Activated CD8-positive, alpha-beta memory T cell treated with anti-CD3 and anti-CD28 coated beads for 1 hour (primary cell): ENCODE measurements at places on chromosomes 16 and 17.

GRCh38 chr17:80663781-80664206 lies 119.2 kb downstream of the RPTOR start:
- no peak for DNase-seq

DNA sequence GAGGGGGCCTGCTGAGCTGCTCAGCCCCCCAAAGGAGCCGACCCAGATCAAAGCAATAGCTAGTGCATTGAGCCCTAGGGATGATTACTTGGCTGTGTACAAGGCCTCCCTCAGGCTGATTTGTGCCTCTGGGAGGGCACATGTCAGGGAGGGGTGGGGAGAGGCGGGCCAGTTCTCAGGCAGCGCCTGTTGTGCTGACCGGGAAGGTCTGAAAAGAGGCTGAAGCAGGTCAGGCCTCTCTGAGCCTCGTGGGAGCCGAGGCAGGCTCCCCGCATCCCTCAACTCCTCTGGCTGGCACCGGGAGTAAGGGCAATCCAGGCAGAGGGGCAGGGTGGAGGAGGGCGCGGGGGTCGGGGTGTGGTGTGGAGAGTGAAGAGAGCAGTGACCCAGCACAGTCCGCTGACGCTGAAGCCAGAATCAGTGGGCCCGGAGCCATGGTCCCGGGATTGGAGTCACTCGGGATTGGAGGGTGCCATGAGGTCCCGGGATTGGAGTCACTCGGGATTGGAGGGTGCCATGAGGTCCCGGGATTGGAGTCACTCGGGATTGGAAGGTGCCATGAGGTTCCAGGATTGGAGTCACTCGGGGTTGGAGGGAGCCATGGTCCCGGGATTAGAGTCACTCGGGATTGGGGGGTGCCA lies 3.0 kb downstream of the DCXR start:
- DNase-seq = no peak

GRCh38 chr17:17934214-17934613 lies 38.0 kb downstream of the TOM1L2 start:
- DNase-seq = no peak

- no peak for DNase-seq
These were observed 27.4 kb upstream of the KDM6B start for GRCh38 chr17:7806587-7806986.

DNA sequence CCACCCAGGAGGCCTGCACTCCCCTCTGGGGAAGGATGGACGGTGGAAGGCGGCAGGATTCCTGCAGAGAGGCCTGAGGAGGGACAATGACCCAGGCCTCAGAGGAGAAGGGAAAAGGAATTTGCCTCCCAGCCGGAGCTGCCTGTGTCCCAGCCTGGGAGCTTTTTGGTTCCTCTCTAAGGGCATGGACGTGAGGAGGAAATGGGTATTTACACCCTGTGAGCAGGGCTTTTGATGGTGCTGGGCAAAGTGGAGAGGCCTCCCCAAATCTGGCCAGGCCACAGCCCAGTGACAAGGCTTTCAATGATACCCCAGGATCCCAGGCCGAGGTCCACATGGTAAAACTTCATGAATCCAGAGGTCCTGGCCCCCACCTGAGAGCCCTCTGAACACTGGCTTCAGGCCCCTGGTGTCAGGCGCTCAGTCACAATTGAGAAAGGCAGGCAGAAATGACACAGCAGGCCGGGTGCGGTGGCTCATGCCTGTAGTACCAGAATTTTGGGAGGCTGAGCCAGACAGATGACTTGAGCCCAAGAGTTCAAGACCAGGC lies 56.0 kb upstream of the DOC2B start:
- DNase-seq = no peak

GRCh38 chr16:72786606-72787005 lies 261.3 kb downstream of the ZFHX3 start:
- DNase-seq = no peak

GRCh38 chr17:42878123-42878880 lies 22.3 kb upstream of the G6PC1 start:
- DNase-seq = no peak

GRCh38 chr17:40611840-40612474 lies 35.7 kb downstream of the SMARCE1 start:
- DNase-seq = no peak

DNA sequence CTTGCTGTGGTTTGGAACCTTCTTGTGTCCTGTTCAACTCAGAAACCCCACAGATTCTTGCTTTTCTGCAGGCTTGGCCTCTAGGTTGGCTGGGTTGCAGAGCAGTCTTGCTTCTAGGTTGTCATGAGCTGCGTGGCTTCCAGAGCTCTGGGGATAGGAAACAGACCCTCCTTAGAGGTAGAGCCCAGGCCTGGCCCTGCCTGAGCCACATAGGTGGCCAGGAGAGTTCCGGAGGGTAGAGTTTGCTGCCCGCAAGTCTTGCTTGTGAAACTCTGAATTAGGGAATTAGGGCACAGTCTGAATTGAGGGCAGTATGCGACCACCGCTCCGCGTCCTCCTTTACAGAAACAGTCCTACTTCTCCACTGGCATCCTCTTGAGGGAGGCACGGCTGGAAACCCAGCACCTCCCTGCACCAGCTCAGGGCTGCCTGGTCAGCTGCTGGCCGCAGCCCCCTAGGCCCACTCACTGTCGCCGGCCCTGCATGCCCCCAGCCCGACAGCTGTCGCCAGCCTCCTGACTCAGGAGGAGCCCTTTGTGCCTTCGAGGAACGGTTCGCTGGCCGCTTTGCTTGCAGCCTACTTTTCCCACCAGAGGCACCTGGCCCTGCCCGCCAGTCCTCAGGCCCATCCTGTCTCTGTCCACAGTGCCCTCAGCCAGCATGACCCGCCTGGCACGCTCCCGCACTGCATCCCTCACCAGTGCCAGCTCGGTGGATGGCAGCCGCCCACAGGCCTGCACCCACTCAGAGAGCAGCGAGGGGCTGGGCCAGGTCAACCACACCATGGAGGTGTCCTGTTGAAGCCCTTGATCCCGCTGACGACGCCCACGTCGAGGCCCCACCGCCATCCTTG lies 4.3 kb upstream of the SETD6 start:
- DNase-seq = no peak

DNA sequence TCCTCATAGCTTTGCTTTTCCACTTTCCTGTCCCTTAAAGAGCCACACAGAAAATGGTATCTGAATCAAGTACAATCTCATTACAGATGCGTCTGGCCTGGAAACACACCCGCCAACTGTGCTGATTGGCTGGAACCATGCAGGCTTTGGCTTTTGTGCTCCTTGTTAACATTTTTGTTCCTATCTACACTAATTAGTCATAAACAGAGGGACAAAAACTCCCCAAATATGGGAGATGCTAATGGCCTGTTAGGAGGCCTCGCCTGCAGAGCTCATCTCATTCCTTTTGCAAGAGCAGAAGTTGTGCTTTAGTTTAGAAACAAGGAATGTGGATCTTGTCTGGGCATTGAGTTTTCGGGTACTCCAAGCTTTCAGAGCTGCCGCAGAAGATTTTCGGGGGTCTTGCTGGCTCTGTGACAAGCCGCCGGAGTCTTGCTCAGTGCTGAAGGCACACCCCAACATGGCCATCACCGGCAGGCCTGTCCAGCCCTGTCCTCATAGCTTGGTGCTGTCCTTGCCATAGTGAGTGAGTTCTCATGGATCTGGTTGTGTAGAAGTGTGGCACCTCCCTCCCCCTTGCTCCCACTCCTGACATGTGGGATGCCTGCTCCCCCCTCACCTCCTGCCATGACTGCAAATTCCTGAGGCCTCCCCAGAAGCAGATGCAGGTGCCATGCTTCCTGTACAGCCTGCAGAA lies 69.8 kb downstream of the METRNL start:
- no peak for DNase-seq

- no peak for DNase-seq
These were observed 6.4 kb downstream of the ATP1B2 start for GRCh38 chr17:7656958-7657609.

DNA sequence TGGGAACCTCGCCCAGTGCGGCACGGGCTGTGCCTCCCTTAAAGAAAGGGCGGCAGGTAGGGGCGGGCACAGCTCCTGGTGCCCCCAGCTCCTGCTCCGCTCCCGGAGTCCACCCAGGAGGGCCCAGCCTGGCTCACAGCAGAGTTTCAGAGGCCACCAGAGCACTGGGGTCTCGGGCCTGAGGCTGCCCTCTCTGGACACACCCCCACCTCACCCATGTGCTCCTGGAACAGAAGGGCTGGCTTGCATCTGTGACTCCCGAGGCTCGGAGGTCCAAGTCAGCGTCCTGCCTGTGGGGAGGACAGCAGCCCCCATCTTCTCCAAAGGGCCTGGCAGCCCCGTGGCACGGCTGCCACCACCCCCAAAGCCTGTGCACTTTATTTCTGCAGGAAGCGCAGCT lies 62.7 kb downstream of the RBFOX3 start:
- DNase-seq = no peak

DNA sequence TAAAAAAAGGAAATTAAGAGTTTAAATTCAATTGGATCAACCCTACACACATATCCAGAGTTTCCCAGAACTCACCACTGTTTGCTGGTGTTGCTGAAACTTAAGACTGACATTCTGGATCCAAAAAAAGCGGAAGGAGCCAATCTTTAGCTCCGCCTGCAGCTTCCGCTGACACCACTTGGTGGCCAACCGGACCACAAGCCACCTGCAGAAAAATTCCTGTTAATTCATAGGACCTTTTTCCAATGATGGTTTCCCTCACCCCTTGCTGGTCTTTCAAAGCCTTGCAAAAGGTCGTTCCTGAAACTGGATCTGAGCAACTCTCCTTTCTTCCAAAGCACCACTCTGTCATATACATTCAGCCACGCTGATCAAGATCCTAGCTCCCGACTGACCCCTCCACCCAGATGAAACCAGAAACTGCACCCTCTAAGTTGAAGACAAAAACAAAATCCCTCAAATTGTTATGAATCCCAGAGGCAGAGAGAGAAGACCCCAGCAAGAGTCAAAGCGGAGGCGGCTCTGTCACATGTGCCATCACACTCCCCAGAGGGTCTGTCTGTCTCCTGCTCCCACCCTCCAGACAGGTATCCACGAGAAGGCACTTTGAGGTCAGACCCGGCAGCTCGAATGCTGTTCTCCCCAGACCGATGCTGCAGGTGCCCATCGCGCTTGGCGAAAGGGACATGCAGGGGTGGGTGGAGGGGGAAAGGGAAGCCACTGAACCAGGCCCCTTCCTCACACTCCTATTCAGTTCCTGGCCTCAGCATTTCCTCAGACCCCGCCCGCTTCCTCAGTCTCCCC lies 773 bp downstream of the BLTP2 start:
- DNase-seq = no peak

DNA sequence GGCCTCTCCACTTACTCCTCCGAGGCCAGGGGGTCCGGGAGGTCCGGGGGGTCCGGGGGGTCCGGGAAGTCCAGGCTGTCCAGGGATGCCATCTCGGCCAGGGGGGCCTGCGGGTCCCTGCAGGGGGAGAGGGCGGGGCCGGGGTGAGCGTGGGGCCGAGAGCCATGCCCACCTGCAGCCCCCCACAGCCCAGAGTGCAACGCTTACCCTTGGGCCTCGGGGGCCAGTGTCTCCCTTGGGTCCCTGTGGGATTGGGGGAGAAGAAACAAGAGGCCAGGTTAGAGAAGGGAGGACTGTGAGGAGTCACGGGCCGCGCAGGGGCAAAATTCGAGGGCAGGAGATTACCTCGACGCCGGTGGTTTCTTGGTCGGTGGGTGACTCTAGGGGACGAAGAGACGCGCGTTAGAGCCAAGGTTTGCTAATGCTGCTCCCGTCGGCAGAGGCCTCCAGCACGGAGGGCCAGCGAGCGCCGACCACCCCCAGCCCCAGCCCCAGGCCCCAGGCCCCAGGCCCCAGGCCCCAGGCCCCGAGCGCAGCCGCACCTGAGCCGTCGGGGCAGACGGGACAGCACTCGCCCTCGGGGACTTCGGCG lies 2.1 kb downstream of the COL1A1 start:
- no peak for DNase-seq

DNA sequence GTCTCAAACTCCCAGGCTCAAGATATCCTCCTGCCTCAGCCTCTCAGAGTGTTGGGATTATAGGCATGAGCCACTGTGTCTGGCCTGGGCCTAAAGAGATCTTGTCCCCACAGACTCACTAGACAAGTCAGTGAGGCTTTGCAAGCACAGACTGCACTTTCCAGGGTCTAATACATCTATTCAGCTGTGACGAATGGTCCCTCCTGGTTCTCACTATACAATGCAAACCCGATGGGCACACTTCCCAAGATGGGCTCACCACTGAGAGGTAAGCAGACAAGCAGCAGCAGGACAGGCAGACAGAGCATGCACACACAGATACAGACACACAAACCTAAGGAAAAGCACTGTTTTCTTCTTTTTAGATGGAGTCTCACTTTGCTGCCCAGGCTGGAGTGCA lies 8.8 kb downstream of the MBTPS1 start:
- no peak for DNase-seq

DNA sequence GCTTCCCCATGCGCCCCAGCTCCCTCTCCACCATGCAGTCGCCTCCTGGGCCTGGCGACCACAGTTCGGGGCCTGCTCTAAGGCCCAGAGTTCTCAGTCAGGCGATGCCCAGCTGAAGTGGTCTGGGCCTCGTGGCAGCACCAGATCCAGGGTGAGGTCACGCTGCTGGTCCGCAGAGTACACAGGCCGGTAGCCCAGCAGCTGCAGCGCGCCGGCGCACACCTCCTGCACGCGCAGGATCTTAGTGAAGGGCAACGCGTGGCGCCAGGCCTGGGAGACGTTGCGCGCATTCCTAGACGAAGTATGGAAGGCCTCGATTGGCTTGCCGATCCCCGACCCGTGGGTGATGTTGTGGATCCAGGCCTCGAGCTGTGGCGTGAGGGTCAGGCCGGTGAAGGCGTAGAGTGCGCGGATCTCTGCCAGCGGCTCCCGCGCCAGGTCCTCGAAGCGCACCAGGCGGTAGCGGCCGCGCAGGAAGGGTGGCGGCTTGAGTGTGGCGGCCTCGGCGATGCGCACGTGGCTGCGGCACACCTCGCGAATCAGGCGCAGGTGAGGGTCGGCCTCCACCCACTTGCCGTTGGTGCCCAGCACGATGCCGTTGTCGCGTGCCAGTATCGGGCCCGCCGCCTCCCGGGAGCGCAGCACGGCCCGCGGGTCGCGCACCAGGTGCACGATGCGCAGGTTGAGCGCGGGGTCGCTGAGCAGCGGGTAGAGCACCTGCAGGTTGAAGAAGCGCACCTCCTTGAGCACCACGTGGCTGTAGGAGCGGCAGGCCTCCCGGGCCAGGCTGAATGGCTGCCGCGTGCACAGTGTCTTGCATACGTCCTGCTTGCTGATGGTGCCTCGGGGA lies 6.6 kb downstream of the CHST5 start:
- DNase-seq = no peak

DNA sequence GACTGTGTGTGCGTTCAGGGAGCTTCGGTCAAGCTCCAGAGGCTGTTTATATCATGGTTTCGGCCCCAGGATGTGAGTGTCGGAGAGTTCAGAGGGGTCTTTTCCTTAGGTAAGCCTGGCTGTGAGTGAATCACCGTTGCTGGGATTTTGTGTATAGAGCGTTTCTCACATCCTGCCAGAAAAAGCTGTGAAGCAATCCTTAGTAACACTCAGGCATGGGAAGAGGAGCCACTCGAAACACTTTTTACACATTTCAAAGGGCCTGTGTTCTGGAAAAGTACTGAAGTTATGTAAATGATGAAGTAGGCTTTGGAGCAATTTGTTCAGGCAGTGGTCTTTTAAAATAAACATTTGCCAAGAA lies 662 bp downstream of the PGS1 start:
- DNase-seq = no peak

DNA sequence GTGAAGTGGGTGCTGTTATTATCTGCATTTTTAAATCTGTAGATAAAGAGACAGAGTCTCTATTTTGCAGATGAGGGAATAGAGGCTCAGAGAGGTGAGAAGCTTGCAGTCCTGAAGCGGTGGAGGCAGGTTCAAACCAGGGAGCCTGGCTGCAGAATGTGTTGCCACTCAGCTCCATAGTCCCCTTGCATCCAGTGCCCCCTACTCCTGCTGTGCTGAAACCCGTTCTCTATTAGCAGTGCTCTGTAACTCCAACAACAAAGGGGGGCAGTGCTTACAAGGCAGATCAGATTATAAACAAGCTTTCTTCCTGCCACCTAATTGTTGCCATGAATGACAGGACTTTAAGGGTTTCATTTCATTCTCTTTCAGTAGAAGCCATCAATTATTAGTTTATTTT lies 118.1 kb upstream of the CACNG3 start:
- DNase-seq = no peak
